ENCODE measurements at places on chromosomes 5 and 9. TPM values are rescaled to one million over a fixed set of nuclear protein-coding genes. Genes with fewer than 3 reads are reported as not detected.

DNA sequence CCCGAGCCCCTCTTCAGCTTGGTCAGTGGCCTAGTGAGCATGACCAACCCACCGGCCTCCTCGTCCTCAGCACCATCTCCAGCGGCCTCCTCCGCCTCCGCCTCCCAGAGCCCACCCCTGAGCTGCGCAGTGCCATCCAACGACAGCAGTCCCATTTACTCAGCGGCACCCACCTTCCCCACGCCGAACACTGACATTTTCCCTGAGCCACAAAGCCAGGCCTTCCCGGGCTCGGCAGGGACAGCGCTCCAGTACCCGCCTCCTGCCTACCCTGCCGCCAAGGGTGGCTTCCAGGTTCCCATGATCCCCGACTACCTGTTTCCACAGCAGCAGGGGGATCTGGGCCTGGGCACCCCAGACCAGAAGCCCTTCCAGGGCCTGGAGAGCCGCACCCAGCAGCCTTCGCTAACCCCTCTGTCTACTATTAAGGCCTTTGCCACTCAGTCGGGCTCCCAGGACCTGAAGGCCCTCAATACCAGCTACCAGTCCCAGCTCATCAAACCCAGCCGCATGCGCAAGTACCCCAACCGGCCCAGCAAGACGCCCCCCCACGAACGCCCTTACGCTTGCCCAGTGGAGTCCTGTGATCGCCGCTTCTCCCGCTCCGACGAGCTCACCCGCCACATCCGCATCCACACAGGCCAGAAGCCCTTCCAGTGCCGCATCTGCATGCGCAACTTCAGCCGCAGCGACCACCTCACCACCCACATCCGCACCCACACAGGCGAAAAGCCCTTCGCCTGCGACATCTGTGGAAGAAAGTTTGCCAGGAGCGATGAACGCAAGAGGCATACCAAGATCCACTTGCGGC is 1.8 kb downstream of the EGR1 start:
- DNase-seq = no peak

- DNase-seq = no peak
These were observed 11.5 kb upstream of the MYOT start for GRCh38 chr5:137856201-137856600.

DNA sequence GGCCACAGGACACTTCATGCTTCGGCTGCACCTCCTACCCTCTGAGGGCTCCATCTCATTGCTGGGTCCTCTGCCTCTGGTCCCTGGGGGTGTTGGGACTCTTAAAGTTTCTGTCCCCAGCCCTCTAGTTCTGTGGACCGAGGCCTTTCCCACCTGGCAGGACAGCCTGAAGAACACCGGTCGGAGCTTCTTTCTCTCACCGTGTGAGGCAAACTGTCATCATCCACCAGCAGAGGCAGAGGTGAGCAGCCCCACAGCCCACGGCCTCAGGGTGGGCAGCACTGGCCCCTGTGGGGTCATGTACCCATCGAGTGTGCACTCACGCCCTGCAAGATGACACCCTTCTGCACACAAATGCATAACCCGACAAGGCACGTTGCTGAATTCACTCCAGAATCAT is 49.9 kb downstream of the IRX2 start:
- DNase-seq = no peak

- no peak for DNase-seq
These were observed 84.1 kb downstream of the PTPDC1 start for GRCh38 chr9:94168203-94169000.

DNA sequence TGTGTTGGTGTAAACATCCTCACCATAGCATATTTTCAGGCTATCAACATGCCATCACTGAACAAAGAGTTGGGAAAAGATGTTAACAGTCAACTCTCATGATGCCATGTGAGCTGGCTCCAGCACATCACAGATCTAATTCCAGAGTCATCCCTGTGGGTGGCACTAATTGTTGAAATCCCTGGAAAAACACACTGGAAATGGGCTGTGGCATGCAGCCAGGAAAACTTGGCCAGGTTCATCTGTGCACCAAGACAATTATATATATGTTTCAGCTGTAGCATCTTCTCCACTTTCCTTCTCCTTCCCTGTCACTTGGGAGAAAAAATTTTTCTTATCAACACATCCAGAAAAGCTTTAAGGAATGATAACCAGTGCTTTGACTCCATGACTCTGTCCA is 313.7 kb downstream of the TRIM32 start:
- no peak for DNase-seq

GRCh38 chr9:105541838-105542237 is 16.1 kb upstream of the FKTN start:
- no peak for DNase-seq

DNA sequence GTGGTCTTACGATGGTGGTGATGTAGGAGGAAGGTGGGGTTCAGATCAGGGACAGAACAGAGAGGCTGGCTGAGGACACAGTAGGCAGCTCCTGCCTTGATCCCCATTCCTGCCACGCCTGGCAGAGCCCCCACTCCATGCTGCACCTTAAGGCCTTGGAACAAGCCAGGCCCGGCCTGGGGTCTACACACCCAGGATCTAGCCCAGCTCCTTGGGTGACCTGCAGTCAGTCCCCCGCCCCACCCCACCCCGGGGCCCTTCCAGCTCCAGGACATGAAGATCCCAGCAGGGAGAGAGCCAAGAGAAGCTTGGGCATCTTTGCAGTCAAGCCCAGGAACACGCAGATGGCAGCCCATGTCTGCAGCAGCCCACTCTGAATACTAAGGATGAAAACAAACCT is 34.7 kb downstream of the WHRN start:
- no peak for DNase-seq

GRCh38 chr5:151523335-151523734 is 67.8 kb downstream of the FAT2 start:
- peak; percentile 3 for DNase-seq

DNA sequence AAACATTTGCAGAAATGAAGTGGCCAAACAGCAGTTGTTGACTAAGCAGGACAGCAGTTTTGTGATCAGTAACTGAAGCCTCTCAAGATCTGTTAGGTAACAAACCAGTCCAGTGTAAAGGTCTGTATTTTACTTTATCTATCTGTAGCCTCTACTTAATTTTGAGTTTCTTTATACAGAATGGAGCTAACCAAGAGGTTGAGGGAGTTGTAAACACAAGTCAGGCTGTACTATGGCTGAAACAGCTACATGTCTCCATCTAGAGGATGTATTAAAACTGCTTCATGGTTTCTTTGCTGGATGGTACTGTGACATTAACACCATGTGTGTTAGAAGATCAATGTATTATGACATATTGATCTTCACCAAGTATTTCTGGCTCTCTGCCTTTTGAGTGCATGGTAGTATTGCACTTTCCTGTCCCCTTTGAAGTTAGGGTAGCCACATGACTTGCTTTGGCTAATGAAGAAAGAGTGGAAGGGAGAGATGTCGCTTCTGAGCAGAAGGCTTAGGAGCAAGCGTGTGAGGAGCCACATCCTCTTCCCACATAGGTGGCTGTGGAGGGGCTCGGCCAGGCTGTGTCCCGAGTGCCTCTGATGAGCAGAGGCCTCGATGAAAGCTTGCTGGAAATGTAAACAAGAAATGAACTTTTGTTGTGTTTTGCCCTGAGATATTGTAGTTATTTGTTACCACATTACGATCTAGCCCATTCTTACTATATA is 105.6 kb upstream of the PCA3 start:
- DNase-seq = no peak

- DNase-seq = no peak
These were observed 1.7 kb downstream of the TRAF1 start for GRCh38 chr9:120924698-120925534.

- DNase-seq = no peak
These were observed 90.8 kb downstream of the PLPPR1 start for GRCh38 chr9:101119206-101119819.

- no peak for DNase-seq
These were observed 79.6 kb downstream of the PDE4D start for GRCh38 chr5:59813761-59814536.

- DNase-seq = no peak
These were observed 25.8 kb downstream of the COL23A1 start for GRCh38 chr5:178564397-178564796.

DNA sequence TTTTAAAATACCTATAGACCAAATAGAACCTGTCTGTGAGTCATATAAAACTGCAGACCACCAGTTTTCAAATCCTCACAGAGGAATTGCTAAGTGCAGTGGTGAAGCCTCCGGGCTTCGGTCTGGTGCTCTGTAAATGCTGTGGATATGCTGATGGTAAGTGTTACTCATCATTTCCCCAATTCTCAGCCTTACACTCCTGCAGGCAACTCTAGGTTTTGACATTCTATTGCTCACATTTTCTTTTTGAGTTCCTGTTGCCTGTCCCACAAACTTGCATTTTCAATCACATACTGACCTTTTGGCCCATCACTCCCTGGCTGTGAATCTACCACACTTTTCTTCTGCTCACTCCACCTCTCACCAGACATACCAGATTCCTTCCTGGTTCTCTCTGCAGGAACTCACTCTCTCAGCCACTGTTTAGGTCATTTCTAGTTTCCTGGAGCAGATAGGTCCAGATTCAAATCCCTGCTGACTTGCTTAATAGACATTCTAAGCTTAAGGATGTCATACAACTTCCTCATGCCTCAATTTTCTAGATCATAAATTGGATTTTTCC is 192.9 kb downstream of the RAB3C start:
- DNase-seq = no peak

DNA sequence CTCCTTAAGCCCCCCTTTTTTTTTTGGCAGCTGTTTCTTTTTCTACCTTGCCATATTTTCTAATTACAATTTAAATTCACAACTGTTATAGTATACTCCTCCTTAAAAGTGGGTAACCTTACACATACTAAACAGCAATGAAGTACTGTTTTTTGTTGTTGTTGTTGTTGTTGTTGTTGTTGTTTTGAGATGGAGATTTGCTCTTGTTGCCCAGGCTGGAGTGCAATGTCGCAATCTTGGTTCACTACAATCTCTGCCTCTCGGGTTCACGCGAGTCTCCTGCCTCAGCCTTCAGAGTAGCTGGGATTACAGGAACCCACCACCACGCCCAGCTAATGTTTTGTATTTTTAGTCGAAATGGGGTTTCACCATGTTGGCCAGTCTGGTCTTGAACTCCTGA is 669.1 kb upstream of the CDH6 start:
- DNase-seq = no peak

- DNase-seq = no peak
These were observed 122.3 kb upstream of the ABCA1 start for GRCh38 chr9:105050296-105050695.

DNA sequence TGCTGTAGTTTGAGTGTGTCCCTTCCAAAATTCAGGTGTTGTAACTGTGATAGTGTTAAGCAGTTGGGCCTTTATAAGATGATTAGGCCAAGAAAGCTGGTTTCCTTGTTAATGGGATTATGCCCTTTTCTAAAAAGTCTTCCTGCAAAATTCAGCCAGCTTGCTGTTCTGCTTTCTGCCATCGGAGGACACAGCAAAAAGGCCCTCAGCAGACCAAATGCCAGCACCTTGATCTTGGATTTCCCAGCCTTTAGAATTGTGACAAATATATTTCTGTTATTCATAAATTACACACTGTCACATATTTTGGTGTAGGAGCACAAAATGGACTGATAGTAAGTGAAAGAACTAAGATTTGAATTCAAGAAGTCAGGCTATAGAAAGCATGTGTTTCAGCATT is 203.2 kb downstream of the IZUMO3 start:
- no peak for DNase-seq

GRCh38 chr9:89065921-89066320 is 74.7 kb downstream of the S1PR3 start:
- no peak for DNase-seq

GRCh38 chr9:3912280-3912679 is 386.5 kb upstream of the RFX3 start:
- no peak for DNase-seq

Gene IL13
- not detected for total RNA-seq

Gene NANS
- total RNA-seq = 58.9 TPM

Gene OSMR
- total RNA-seq = not detected

Gene TTC23L
- total RNA-seq = 0.57 TPM

Gene ZNF483
- 28.3 TPM for total RNA-seq

Gene DMGDH
- total RNA-seq = 0.43 TPM

Gene SPEF2
- 5.4 TPM for total RNA-seq

Gene MSMP
- total RNA-seq = not detected

Gene SPINK7
- not detected for total RNA-seq

Gene AHRR
- total RNA-seq = 0.56 TPM

Gene DPYSL3
- 1.2 TPM for total RNA-seq

All from naive thymus-derived CD4-positive, alpha-beta T cell (primary cell).